ENCODE measurements at places on chromosomes 12 and 14.
A peak's percentile ranks its signal among the peaks of the same experiment; 100 is the strongest.

GRCh38 chr14:101634850-101635748 is 73.8 kb downstream of the DIO3 start:
- no peak for DNase-seq

DNA sequence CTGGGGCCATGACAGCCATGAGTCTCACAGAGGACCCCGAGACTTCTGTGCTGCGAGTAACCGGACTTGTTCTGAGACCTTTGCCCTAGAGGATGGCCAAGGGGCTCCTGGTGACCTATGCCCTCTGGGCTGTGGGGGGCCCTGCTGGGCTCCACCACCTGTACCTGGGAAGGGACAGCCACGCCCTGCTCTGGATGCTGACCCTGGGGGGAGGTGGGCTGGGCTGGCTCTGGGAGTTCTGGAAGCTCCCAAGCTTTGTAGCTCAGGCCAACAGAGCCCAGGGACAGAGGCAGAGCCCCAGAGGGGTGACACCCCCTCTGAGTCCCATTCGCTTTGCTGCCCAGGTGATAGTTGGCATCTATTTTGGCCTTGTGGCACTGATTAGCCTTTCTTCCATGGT is 2.1 kb downstream of the DNAJC22 start:
- DNase-seq = no peak

DNA sequence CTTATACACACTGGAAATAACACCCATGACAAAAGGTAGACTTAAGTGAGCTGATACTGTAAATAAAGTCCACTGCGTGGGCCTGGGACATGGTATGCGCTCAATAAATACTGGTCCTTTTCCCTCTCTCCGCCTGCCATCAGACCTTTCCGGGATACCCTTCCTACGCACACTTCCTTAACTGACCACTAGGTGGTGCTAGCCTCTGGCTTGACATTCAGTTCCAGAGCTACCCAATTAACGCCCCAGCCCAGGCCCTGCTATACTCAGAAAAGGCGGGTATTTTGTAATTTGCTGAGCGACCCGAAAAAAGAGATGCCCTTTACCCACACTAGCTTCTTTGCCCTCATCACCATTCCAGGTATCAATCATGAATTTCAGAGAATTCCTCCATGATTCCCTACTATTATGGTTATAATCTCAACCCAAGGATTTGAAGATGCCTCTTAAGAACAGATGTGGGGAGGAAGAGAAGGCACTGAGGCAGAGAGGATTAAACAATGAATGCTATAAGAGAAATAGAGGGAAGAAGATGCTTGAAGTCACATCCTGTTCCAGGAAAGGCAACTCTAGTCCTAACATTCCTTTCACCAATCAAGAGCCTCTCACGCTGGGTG is 3.9 kb upstream of the LRP1 start:
- DNase-seq = peak; percentile 80

GRCh38 chr14:30443368-30444007 is 115.5 kb upstream of the G2E3 start:
- DNase-seq = no peak

DNA sequence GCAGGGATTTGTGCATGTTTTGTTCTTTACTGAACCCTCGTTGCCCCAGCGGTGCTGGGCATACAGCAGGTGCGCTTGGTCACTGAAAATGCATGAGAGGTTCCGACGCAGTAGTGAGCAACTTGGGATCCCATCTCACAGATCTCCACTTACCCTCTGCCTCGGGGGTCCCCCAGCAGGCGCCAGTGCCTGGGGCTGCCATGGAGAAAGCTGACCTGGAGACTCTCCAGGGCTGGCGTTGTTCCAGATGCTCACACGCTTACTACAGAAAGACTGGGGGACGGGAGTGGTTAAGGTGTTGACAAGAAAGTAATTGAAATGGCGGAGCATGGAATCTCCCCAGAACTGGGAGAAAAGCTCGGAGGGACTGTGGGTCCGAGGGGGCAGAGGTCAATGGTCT is 14.2 kb downstream of the GLT1D1 start:
- DNase-seq = no peak

GRCh38 chr14:105096206-105096875 is 31.1 kb upstream of the GPR132 start:
- no peak for DNase-seq

DNA sequence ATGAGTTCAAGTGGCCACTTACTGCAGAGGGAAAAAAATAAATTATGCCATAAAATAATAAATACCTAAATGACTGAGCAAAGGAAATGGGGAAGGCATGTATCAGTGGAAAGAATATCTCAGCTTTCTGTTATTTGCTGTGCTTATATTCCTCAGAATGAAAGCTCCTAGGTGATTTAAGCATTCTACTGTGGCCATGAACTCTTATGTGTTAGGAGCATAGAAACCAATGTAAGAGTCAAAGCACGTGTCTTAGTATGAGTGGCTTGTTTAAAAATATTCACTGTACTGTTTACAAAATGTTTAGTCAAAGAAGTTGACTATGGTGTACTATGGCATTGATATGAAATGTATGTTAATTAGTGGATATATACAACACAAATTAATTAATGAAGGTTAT is 59.0 kb upstream of the RTL1 start:
- no peak for DNase-seq

- DNase-seq = no peak
Observed at GRCh38 chr12:124772289-124773170, 91.1 kb downstream of the SCARB1 start.

DNA sequence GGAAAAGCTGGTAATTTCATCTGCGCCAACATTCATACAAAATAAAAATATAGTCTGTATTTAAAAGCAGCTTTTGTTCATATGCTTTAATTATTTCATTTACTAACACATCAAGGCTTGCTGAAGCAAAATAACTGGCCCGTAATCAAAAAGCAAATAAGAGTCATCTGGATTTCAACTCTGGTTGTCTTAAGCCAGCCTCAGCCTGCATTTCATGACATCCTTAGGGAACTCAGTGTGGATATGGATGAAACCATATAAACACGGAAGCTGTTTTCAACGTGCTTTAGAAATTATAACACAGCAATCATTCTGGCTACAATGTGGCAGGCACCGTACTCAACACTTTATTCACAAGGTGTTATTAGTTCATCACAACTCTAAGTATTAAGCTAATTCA is 852 bp downstream of the COX16 start:
- no peak for DNase-seq

- no peak for DNase-seq
Observed at GRCh38 chr14:90569606-90570387, 173.0 kb downstream of the CALM1 start.

DNA sequence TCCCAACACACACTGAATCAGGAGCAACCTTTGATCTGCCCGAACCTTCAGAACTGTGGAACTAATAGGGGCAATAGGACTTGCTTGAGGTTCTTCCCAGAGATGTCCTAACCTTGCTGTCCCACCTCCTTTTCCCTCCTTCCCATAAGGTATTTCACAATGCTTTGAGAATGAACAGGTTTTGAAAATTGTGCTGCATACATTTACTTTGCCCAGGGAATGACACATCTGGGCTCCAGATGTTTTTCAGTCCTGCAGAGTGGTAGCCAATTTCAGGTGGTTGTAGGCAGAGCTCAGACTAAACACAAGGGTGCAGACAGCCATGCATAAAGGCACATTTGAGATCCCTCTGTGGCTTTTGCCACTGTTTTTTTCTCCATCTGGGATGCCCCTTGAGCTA is 206.7 kb upstream of the PWP1 start:
- no peak for DNase-seq

GRCh38 chr14:105343194-105343593 is 28.6 kb downstream of the PACS2 start:
- no peak for DNase-seq

All from glutamatergic neuron (in vitro differentiated cells).